T-helper 17 cell (primary cell): ENCODE measurements at places on chromosomes 7 and 10. TPM values are rescaled to one million over a fixed set of nuclear protein-coding genes. Genes with fewer than 3 reads are reported as not detected.
A peak's percentile ranks its signal among the peaks of the same experiment; 100 is the strongest.

DNA sequence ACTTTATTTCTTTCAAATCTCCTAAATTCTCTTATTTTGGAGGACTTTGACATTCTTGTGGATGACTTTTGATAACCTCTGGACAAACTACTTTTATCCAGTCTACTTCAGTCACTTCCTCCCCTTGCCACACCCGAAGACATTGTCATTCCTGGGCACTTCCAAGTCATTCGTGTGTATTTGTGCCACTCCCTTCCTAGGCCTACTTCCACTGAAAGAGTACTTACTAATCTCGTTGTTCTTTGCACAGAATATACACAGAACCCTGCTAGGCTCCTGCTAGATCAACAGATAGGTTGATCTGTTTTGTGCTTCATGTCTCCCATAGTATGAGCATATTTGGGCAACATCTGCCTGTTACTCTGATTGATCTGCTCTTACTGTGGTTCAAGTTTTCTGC is 355.4 kb downstream of the HGF start:
- H3K4me1 ChIP-seq = no peaks in the 10 kb centered on the region
- no peak for DNase-seq
- no peaks in the 10 kb centered on the region for H3K36me3 ChIP-seq
- H3K27me3 ChIP-seq = no peaks in the 10 kb centered on the region
- no peak overlapping the region for H3K27ac ChIP-seq

- H3K36me3 ChIP-seq = no peaks in the 10 kb centered on the region
- H3K27ac ChIP-seq = no peak overlapping the region
- H3K4me3 ChIP-seq = no peak overlapping the region
- no peak for DNase-seq
Measured at GRCh38 chr7:80945976-80946375, 27.1 kb upstream of the SEMA3C start.

GRCh38 chr7:43764039-43764761 is 5.7 kb downstream of the BLVRA start:
- H3K4me1 ChIP-seq = peaks cover 35% of the 10 kb centered on the region
- H3K27me3 ChIP-seq = no peaks in the 10 kb centered on the region
- H3K4me3 ChIP-seq = peak overlapping the region; percentile 56
- H3K27ac ChIP-seq = peak overlapping the region; percentile 76
- no peak for DNase-seq

GRCh38 chr10:87713707-87714106 is 54.0 kb downstream of the PAPSS2 start:
- no peak overlapping the region for H3K27ac ChIP-seq
- no peak overlapping the region for H3K4me3 ChIP-seq
- peaks cover 41% of the 10 kb centered on the region for H3K27me3 ChIP-seq
- peaks cover 3% of the 10 kb centered on the region for H3K4me1 ChIP-seq
- DNase-seq = no peak

DNA sequence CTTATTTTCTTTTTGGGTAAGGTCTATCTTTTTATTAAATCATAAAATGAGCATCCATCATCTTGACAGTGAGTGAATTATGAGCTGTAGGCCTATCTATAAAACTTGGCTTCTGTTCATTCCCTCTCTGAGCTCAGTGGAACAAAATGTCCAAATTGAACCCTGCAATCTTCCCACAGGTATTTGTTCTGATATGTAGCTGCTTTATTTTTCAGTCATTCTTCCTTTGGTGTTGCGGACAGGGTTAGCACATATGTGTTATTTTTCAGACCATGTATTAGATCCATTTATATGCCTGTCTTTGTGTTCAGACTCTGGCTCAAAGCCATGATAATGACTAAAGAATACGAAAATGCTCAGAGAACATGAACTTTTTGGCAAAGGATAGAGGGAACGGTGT is 201.6 kb upstream of the KIAA1217 start:
- no peaks in the 10 kb centered on the region for H3K36me3 ChIP-seq
- no peak for DNase-seq
- H3K27me3 ChIP-seq = peaks cover 5% of the 10 kb centered on the region
- H3K27ac ChIP-seq = no peak overlapping the region
- no peaks in the 10 kb centered on the region for H3K4me1 ChIP-seq

Gene LAMB4
- not detected for total RNA-seq

GRCh38 chr7:2209146-2209960 is 23.4 kb downstream of the MAD1L1 start:
- H3K27me3 ChIP-seq = no peaks in the 10 kb centered on the region
- H3K4me3 ChIP-seq = no peak overlapping the region
- peaks cover 9% of the 10 kb centered on the region for H3K4me1 ChIP-seq
- DNase-seq = no peak
- H3K27ac ChIP-seq = peak overlapping the region; percentile 72

Gene SLC18A2
- 1.9 TPM for total RNA-seq

GRCh38 chr10:101322266-101323108 is 31.5 kb upstream of the BTRC start:
- no peak for DNase-seq
- no peak overlapping the region for H3K27ac ChIP-seq
- H3K4me1 ChIP-seq = peaks cover 3% of the 10 kb centered on the region
- no peak overlapping the region for H3K4me3 ChIP-seq

- no peaks in the 10 kb centered on the region for H3K4me1 ChIP-seq
- no peak overlapping the region for H3K27ac ChIP-seq
- no peak for DNase-seq
- no peak overlapping the region for H3K4me3 ChIP-seq
- H3K27me3 ChIP-seq = peaks cover 12% of the 10 kb centered on the region
- H3K36me3 ChIP-seq = no peaks in the 10 kb centered on the region
Measured at GRCh38 chr10:34358729-34359434, 456.2 kb downstream of the PARD3 start.
